ENCODE measurements at places on chromosomes 2 and 18.

- no peak for DNase-seq
Observed at GRCh38 chr18:6476190-6476589, 61.5 kb upstream of the L3MBTL4 start.

DNA sequence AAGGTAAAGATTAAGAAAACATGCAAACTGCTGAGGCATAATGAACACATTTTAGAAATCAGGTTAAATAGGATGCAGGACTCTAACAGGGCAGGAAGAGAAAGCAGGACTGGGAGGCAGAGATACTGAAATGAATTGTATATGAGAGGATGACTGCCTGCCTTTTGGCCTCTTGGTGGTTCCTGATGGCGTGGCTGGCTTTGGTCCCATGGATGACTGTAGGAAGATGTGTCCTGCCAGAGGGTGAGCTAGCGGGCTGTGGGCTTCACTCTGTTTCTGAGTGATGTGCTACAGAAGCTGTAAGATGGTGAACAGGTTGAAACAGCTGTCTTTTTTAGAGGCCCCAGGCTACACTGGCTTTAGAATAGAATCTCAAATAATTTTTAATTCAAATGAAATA, 517.0 kb downstream of the SLC4A3 start:
- no peak for DNase-seq

GRCh38 chr2:20107352-20107751, 55.9 kb upstream of the LAPTM4A start:
- no peak for DNase-seq

- no peak for DNase-seq
Observed at GRCh38 chr2:163600801-163601200, 135.0 kb downstream of the FIGN start.

GRCh38 chr2:1702186-1702565, 42.1 kb downstream of the PXDN start:
- DNase-seq: no peak

DNA sequence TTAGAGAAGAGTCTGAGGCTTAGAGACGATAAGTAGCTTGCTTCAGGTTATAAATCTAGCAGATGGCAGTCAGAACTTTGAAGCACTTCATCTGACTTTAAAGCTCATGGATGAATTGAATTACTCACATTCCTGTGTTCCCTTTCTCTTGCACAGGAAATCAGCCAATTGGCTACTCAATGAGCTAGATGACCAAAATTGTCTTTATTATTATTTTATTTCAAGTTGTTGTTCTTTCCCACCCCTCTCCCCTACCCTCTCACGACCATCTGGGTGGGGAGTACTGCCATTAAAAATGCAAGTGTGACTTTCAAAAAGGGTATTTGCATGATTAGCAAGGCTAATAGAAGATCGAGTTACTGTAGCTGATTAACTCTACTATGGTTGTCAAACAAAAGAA, 491.1 kb downstream of the NR4A2 start:
- DNase-seq: no peak

- DNase-seq: no peak
Observed at GRCh38 chr18:54946149-54946581, 13.1 kb downstream of the CCDC68 start.

- no peak for DNase-seq
Observed at GRCh38 chr2:3662239-3662638, 4.2 kb downstream of the ALLC start.

- no peak for DNase-seq
Observed at GRCh38 chr2:231362555-231363184, 32.8 kb upstream of the B3GNT7 start.

DNA sequence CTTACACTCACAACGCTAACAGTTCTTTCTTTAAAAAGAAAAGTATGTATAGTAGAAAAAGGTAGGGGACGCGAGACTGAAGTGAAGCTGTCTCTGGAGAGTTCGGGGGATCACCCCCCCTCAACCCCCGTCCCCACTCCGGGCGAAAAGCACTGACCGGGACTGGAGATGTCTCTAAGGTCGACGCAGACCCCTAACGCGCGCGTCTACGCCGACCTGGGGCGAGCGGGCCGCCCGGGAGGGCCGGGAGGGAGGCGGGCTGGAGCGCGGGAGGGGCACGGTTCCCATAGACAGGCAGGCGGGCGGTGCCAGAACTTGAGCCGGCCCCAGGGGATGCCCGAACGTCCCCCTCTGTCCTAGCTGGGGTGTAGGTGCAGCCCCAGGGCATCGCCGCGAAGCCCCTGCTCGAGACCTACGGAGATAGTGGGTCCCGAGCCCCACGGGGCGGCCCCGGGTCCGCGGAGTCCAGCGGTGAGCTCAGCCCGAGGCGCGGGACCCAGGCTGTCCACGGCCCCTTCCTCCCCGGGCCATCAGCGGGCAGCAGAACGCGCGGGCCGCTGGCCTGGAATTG, 82.2 kb downstream of the CHRNA1 start:
- DNase-seq: peak; percentile 29

- no peak for DNase-seq
Observed at GRCh38 chr2:231680992-231681852, 27.1 kb upstream of the PTMA start.

GRCh38 chr2:226977775-226978190, 141.9 kb downstream of the RHBDD1 start:
- DNase-seq: no peak

GRCh38 chr18:22499421-22499820, 81.7 kb upstream of the CTAGE1 start:
- no peak for DNase-seq

GRCh38 chr18:10973567-10974203, 175.7 kb downstream of the PIEZO2 start:
- no peak for DNase-seq

DNA sequence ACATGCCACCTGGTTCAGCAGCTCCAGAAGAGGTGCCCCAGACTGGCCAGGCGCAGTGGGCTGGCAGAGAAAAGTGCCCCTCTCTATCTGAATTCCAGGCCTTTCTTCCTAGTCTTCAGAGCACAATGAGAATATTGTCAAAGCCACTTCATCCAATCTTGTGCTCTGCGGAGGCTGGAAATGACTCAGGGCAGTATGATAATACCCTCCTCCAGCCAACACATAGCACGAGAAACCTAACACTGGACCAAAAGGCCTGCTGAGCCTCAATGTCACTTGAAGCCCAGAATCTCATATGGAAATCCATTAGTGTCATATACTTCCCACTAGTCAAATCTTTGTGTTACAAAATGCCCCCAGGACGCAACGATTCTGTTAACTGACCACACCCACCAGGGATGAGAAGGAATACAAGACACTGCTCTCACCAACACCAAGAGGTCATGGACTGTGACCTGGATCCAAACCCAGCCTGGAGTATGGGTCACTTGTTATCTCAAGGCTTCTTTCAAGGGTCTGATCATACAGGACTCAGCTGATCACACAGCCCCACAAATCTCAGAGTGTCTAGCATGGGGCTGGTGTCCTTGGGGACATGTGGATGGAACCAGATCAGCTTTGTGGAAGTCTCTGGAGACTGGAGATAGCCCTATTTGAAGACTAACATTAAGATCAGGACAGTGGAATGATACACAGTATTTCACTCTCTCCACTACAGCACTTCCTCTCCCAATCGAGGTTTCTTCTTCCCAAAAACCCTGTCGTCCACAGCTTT, 10.1 kb downstream of the KIF3C start:
- no peak for DNase-seq
